ENCODE measurements at places on chromosomes 1 and 21. TPM values are rescaled to one million over a fixed set of nuclear protein-coding genes. Genes with fewer than 3 reads are reported as not detected.
A peak's percentile ranks its signal among the peaks of the same experiment; 100 is the strongest.

Gene ACTL8
- polyA plus RNA-seq, result not detected

Gene CELA3B
- not detected for polyA plus RNA-seq

Gene FAM78B
- 0.77 TPM for polyA plus RNA-seq

Gene NTMT2
- not detected for polyA plus RNA-seq

DNA sequence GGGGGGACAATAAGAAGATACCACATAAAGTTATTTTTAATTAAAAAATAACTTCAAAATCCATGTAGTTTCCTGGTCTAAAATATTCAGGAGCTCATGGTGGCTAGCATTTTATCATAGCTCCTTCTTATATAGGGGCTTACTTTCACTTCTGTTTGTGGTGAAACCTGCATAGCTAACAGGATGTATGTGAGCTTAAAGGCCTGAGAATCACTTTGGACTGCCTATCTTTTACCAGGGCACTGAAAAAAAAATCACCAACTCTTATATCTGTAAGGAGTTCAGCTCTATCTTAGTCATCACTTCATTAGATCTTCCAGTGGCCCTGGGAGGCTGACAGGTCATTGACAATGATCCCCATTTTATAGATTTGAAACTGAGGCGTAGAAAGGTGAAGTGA lies 21.3 kb downstream of the UROD start:
- H3K27me3 ChIP-seq, result no peaks in the 10 kb centered on the region
- H3K27ac ChIP-seq, result no peak overlapping the region
- H3K36me3 ChIP-seq, result no peaks in the 10 kb centered on the region
- H3K4me1 ChIP-seq, result peaks cover 4% of the 10 kb centered on the region

- H3K4me3 ChIP-seq, result no peak overlapping the region
- no peak overlapping the region for H3K27ac ChIP-seq
- DNase-seq, result no peak
- H3K4me1 ChIP-seq, result peaks cover 11% of the 10 kb centered on the region
- no peaks in the 10 kb centered on the region for H3K27me3 ChIP-seq
- no peaks in the 10 kb centered on the region for H3K36me3 ChIP-seq
These were observed 25.6 kb upstream of the POGK start for GRCh38 chr1:166813508-166814223.

DNA sequence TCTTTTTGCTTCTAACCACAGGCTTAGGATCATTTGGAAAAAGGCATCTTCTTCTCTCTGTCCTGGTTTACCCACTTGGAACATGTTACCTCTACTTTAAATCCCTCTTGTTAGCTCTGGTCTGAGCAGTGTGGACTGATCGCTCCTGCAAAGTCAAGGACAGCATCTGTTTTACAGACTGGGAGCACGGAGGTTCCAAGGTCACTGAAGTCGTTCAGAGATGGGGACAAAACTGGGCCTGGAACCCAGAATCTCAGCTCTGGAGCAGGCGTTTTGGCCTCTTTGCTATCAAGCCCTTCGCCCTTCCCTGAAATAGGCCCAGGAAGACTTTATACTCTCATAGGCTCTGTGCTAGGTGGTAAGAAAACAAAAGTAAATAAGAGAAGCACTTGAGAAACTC lies 11.3 kb upstream of the MUTYH start:
- no peaks in the 10 kb centered on the region for H3K36me3 ChIP-seq
- no peak overlapping the region for H3K4me3 ChIP-seq
- H3K27me3 ChIP-seq, result no peaks in the 10 kb centered on the region
- H3K4me1 ChIP-seq, result peaks cover 12% of the 10 kb centered on the region
- no peak overlapping the region for H3K27ac ChIP-seq

DNA sequence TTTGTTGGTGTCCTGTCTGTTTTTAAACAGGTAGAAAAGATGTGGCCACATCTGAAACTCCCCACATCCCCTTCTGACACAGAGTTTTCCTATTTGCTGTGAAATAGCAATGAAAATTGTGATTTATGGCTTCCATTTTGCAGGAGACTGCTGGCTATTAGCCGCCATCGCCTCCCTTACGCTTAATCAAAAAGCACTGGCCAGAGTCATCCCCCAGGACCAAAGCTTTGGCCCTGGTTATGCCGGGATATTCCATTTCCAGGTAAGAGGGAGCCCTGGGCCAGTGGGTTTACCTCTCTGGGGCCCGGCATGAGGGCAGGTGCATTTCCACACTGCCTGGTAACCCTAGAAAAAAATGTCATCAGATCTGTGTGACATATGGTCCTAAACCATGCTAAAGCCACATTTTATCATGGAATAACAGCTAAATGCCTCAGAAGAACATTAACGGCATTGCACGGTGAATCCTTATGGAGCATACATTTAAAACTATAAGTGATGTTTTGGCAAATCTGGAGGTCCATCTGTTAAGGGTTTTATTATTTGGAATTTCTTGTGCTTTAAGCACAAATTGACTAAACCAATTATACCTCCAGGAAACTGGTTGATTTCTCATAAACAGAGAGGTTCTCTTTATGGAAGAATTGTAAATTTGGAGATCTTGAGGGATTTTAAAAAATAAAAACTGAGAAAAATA lies 12.3 kb downstream of the CAPN9 start:
- peak overlapping the region; percentile 45 for H3K27ac ChIP-seq
- H3K36me3 ChIP-seq, result no peaks in the 10 kb centered on the region
- no peak overlapping the region for H3K4me3 ChIP-seq
- no peaks in the 10 kb centered on the region for H3K27me3 ChIP-seq
- no peak for DNase-seq
- peaks cover 9% of the 10 kb centered on the region for H3K4me1 ChIP-seq

- H3K36me3 ChIP-seq, result no peaks in the 10 kb centered on the region
- no peaks in the 10 kb centered on the region for H3K27me3 ChIP-seq
- H3K4me3 ChIP-seq, result no peak overlapping the region
- H3K4me1 ChIP-seq, result no peaks in the 10 kb centered on the region
These were observed 37.1 kb downstream of the ARHGEF16 start for GRCh38 chr1:3491291-3492246.

DNA sequence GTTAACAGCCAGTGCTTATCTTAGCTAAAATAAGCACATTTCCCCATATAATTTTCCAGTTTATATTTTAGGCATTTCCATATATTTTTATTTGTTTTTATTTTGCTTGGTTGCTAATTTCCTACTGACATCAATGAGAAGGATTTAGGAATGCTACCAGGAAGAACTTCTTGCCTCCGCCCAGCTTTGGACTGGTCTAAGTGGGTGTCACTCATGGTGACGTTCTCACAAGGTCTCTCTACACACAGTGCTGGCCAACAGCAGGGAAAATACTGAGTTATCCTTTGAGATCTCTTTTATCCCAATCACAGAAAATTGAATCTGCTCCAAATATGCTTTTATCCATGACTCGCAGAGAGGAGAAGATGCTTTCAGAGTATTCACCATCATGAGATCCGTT lies 13.2 kb downstream of the MX1 start:
- H3K4me3 ChIP-seq, result no peak overlapping the region
- H3K27ac ChIP-seq, result no peak overlapping the region
- DNase-seq, result no peak
- no peaks in the 10 kb centered on the region for H3K4me1 ChIP-seq
- H3K27me3 ChIP-seq, result no peaks in the 10 kb centered on the region

GRCh38 chr1:185990565-185990964 lies 256.4 kb downstream of the HMCN1 start:
- H3K27ac ChIP-seq, result no peak overlapping the region
- no peaks in the 10 kb centered on the region for H3K36me3 ChIP-seq
- DNase-seq, result no peak

GRCh38 chr1:51439053-51439452 lies 80.0 kb downstream of the EPS15 start:
- H3K36me3 ChIP-seq, result no peaks in the 10 kb centered on the region
- no peak for DNase-seq
- H3K27ac ChIP-seq, result no peak overlapping the region
- no peak overlapping the region for H3K4me3 ChIP-seq

- no peaks in the 10 kb centered on the region for H3K4me1 ChIP-seq
- H3K27ac ChIP-seq, result peak overlapping the region; percentile 13
These were observed 21.2 kb upstream of the XPR1 start for GRCh38 chr1:180610556-180611015.
